ENCODE measurements at places on chromosomes 5 and 9.

DNA sequence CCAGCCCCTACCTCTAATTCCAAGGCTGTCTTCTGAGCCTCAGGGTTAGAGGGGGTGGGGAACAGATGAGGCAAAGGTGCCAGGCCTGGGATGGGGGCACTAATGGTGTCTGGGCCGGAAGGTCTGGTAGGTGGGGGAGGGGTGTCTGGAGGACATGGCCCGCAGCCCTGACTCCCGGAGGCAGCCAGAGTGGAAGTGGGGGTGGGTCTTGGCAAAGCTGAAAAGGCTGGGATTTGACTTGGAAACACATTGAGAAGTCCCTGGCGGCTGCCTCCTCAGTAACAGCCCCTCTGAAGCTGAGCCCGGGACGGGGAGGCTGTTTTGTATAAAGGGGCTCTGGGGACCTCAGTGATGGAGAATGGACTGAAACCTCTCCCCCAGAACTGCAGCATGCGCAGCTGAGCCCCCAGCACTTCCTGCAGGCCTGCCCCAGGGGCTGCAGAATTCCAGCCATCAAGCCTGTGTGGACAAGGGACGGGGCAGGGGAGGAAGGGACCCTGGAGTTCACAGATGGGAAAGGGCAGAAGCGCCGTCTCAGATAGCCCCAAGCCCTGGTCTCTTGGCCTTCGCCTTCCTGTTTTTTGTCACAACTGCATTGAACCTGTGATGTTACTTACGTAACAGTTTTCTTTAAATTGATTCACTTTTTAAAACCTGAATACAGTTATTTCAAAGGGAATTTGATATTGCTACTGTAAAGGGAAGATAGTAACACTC lies 49.3 kb upstream of the SYNPO start:
- no peak for DNase-seq

- DNase-seq: no peak
These were observed 49.0 kb upstream of the TNPO1 start for GRCh38 chr5:72767289-72768010.

- DNase-seq: no peak
These were observed 339.0 kb downstream of the KCNN2 start for GRCh38 chr5:114700823-114701222.

- no peak for DNase-seq
These were observed 34.4 kb upstream of the RAD23B start for GRCh38 chr9:107248714-107249113.

DNA sequence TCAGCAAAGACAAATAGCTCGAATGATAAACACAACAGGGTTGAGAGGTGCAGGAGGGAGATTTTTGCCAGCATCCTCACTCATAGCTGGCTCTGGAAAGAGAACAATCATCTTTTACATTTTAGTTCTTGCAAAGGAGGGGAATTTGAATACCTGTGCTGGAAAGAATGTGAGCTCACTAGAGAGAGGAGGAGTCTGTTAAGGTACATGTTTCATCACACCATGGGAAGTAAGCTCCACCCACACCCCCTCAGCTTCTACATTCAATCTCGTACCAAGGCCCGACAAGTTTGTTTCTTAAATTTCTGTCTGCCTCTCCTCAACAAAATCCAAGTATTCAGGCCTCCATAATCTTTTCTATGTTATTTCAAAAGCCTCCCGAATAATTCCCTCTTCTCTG lies 254.6 kb downstream of the BRINP1 start:
- DNase-seq: no peak

DNA sequence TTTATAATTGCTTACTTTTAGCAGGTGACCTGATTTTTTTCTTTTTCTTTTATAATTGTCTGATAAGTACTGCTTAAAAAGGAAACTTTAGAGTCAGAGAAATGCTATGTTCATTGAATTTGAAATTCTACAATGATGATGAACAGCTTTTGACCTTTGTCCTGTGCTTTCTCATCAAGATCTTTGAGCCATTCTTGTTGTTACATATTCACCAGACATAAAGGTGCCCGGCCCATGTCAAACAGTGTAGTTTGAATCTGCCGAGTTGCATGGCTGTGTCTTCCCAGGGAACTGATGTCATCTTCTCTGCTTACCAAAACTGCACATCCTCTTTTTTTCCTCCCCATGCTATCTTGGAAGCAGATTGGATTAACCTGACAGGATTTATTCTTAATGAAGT lies 163.6 kb downstream of the LRRC70 start:
- DNase-seq: no peak

DNA sequence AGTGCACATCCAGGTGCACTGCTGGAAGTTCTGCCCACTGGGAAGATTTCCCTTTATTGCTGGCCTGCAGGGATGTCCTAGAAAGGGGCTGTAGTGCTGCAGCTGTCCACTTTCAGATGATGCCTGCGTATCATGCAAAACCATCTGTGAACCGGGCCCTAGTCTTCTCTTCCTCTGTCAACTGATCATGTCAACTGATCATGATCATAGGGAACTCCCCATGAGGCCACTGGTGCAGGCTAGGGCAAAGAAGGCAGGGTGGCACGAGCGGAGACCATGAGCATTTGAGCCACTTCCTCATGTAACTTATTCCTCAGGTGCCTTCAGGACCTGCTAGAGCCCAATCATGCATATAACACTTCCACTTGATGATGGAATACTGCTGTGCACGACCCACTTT lies 4.5 kb upstream of the HSDL2 start:
- no peak for DNase-seq

DNA sequence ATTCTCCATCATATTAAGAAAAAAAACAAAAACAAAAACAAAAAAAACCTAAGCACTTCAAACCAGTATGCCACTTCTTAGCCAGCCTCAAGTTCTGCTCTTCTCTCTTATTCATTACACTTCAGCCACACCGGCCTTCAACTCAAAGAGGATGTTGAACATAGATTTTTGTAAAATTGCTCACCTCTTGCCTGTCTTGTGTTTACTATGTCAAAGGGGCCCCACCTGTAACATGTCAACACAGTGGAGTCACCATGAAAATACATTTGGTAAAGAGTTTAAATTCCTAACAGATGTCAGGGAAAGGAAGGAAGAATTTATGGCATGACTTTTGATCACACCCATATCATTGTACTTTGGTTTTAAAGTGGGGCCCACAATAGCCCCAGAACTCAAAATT lies 121.1 kb upstream of the GHR start:
- DNase-seq: no peak

GRCh38 chr5:77326986-77327734 lies 116.7 kb downstream of the PDE8B start:
- no peak for DNase-seq

- no peak for DNase-seq
These were observed 541.2 kb upstream of the TRPC7 start for GRCh38 chr5:136906545-136906944.

GRCh38 chr9:114138552-114138971 lies 16.8 kb upstream of the COL27A1 start:
- no peak for DNase-seq

DNA sequence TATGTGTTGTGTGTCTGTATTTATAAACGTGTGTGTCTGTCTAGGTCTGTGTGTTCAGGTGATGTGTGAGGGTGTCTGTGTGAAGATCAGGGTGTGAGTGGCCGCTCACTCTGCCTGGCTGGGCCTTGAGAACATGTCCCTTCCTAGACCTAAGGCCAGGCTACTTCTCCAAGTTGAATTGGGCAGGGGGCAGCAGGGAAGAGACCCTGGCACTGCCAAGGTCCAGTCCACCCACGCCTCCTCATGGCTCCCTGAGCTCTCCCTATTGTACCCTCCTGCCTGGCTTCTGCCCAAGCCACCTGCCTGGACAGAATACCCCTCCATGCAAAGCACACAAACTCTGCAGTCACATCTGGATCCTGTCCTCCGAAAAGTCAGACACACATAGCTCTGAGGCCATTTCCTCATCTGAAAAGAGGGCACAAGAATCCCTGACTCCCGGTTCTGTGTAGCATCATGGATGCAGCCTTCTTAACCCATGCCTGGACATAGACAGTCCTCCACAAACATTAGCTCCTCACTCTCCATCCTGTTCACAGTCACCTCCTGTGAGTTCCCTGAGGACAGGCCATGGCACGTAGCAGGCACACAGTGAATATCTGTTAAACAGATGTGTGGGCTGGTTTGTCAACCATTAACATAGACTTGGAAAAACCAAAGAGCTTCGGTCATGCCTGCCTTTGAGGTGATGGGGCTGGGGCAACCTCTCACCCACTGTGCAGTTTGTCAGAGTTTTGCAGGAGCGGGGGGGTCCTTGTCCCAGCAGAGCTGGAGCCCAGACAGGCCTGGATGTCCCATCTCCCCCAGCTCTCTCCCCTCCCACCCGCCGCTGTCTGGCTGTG lies 167.8 kb upstream of the MVB12B start:
- no peak for DNase-seq

- DNase-seq: no peak
These were observed 157.4 kb downstream of the TTLL11 start for GRCh38 chr9:121935739-121936138.

DNA sequence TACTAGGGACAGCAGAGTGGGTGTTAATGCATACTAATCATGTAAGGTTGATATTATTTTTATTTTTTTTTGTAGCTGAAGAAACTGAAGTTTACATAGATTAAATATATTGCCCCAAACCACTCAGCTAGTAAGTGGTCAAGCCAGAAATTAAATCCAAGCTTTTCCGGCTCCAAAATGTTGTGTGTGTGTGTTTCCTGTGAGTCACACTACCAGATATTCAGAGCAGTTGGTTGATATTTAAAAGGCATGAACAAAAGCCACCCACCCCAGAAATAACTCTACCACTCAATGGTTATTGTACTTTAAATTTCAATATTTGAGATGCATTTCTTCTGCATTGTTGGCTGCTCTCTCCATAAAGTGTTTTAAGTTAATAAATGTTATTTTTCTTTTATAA lies 29.5 kb downstream of the KCNN2 start:
- no peak for DNase-seq

- no peak for DNase-seq
These were observed 234.1 kb downstream of the ADGRV1 start for GRCh38 chr5:90792725-90793124.

GRCh38 chr5:168109441-168109840 lies 182.0 kb upstream of the WWC1 start:
- DNase-seq: no peak

All from stimulated activated CD8-positive, alpha-beta memory T cell treated with anti-CD3 and anti-CD28 coated beads, Interleukin-7, amount 100 ng/mL, for 24 hours (primary cell).